Activated CD8-positive, alpha-beta memory T cell treated with anti-CD3 and anti-CD28 coated beads, Interleukin-2, amount 10 ng/mL, durations not matched to agents 7 days and 5 days (primary cell): ENCODE measurements at places on chromosomes 5 and 9. TPM values are rescaled to one million over a fixed set of nuclear protein-coding genes. Genes with fewer than 3 reads are reported as not detected.

PCDHGA6 gene
- 0.20 TPM for total RNA-seq

FBN2 gene
- total RNA-seq = not detected

PCDHB2 gene
- total RNA-seq = not detected

DNA sequence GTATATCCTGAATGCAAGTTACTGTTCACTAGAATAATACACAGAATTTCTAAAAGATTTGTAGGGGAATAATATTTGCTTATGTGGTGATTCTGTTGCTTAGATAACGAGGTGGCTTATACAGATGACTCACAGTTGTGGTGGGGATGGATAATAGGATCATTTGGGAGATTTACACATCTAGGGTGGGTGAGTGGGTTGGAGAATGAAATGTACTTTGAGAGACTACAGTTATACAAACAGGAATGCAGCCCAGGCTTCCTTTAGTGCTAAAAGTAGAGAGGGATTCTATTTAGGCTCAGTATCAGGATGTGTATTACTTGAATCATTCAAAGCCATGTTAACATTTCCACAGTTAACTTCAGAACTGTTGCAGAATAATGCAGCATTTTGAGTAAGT, 1.8 kb downstream of the CTXN3 start:
- no peak overlapping the region for H3K27ac ChIP-seq
- no peaks in the 10 kb centered on the region for H3K36me3 ChIP-seq
- peaks cover 12% of the 10 kb centered on the region for H3K27me3 ChIP-seq
- no peak overlapping the region for H3K4me3 ChIP-seq
- no peaks in the 10 kb centered on the region for H3K4me1 ChIP-seq
- DNase-seq = no peak

FGF10 gene
- not detected for total RNA-seq

DNA sequence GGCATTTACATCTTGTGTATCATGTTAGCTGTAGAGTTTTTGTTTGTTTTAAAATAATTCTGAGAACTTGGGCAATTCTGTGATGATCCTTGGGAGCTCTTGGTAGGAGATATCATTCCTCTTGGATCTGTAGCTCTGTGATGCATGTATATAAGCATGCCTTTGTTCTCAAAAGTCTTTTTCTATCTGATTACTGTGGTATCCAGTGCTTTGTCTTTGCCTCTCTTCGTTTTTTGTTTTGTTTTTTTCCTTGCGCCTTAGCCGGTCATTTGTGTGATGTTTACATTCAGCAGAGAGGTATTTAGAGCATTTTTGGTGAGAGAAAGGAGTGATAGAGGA, 110.0 kb downstream of the PAM start:
- H3K4me3 ChIP-seq = peak overlapping the region; percentile 74
- peaks cover 10% of the 10 kb centered on the region for H3K4me1 ChIP-seq
- no peak for DNase-seq
- peaks cover 13% of the 10 kb centered on the region for H3K36me3 ChIP-seq
- H3K27me3 ChIP-seq = peaks cover 13% of the 10 kb centered on the region
- no peak overlapping the region for H3K27ac ChIP-seq

PLAC8L1 gene
- 0.87 TPM for total RNA-seq

ARHGEF37 gene
- 0.37 TPM for total RNA-seq

GCNT4 gene
- 0.07 TPM for total RNA-seq

DNA sequence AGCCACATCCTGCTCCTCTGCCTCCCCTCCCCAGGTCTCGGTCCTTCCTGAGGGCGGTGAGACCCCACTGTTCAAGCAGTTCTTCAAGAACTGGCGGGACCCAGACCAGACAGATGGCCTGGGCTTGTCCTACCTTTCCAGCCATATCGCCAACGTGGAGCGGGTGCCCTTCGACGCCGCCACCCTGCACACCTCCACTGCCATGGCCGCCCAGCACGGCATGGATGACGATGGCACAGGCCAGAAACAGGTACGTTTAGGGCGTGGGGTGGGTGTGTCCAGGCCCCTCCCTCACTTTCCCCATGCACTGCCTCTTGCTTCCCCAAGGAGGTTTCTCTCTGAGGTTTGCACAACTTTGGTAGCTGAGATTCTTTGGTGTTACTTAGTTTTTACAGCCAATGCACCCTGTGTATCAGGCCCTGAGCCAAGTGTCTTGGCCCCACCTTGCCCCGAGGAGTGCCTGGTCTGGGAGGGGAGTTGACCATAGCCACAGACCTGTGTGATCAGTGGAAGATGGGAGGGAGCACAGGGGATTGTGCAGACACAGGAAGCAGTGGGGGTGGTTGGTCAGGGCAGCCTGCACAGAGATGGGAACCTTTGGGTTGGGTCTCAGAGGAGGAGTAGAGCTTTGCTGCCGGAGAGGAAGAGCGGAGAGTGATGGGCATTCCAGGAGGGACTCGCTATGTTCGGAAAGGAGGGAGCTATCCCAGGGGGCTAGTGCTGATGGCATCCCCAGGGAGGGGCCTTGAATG, 50.8 kb downstream of the GSN start:
- H3K36me3 ChIP-seq = peaks cover 4% of the 10 kb centered on the region
- no peaks in the 10 kb centered on the region for H3K27me3 ChIP-seq
- H3K4me1 ChIP-seq = peaks cover 30% of the 10 kb centered on the region
- no peak for DNase-seq
- no peak overlapping the region for H3K27ac ChIP-seq
- no peak overlapping the region for H3K4me3 ChIP-seq

GRCh38 chr9:135103001-135103446, 15.6 kb downstream of the OLFM1 start:
- no peaks in the 10 kb centered on the region for H3K36me3 ChIP-seq
- H3K27ac ChIP-seq = no peak overlapping the region
- no peak overlapping the region for H3K4me3 ChIP-seq
- peaks cover 26% of the 10 kb centered on the region for H3K27me3 ChIP-seq
- H3K4me1 ChIP-seq = no peaks in the 10 kb centered on the region
- DNase-seq = no peak

DNA sequence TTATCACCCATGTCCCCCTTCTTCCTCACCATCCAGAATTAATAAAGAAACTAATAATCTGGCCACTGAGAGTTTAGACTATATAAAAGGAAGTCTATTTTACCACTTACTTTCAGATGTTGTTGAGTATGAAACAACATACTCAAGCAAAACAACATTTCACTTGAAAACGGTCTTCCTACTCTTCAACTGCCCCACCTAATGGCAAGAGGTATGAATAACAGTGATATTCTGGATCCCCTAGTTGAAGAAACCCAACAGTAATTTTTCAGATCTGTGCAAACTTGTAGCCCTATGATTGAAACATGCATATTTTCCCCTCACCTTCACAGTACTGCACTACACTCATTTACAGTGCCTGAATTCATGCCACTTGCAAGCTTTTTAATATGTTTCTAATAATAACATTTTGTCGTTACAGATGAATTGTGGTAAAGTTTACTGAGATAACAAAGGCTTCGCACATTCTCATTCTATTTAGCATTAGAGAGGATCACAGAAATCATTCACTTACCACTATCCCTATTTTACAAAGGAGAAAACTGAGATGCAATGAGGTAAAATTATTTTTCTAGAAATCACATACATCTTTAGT, 267.9 kb upstream of the PDE4D start:
- no peaks in the 10 kb centered on the region for H3K27me3 ChIP-seq
- H3K4me1 ChIP-seq = no peaks in the 10 kb centered on the region
- DNase-seq = no peak
- no peak overlapping the region for H3K4me3 ChIP-seq
- no peak overlapping the region for H3K27ac ChIP-seq

LURAP1L gene
- not detected for total RNA-seq

DNA sequence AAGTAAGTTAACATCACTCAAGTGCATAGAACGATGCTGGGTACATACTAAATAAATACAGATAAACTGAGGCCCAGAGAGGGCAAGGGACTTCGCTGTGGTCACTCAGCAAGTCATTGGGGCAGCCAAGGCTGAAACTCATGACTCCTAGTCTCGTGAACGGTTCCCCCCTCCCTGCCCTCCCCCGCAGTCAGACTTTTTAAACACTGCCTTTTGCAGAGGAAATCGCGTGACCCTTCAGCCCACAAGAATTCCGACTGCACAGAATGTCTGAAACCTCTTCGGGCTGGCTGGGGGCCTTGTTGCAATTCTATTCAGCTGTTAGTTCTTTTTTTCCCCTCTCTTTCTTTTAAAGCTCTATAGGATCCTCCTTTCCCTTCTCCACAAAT, 28.1 kb downstream of the NEK6 start:
- no peaks in the 10 kb centered on the region for H3K36me3 ChIP-seq
- H3K4me3 ChIP-seq = peak overlapping the region; percentile 44
- DNase-seq = peak; percentile 81
- peak overlapping the region; percentile 95 for H3K27ac ChIP-seq
- H3K4me1 ChIP-seq = peaks cover 33% of the 10 kb centered on the region
- no peaks in the 10 kb centered on the region for H3K27me3 ChIP-seq

- H3K4me1 ChIP-seq = peaks cover 19% of the 10 kb centered on the region
- no peak overlapping the region for H3K27ac ChIP-seq
- peaks cover 10% of the 10 kb centered on the region for H3K36me3 ChIP-seq
- H3K27me3 ChIP-seq = no peaks in the 10 kb centered on the region
- no peak for DNase-seq
Measured at GRCh38 chr5:134142806-134143205, 28.3 kb downstream of the TCF7 start.

DNA sequence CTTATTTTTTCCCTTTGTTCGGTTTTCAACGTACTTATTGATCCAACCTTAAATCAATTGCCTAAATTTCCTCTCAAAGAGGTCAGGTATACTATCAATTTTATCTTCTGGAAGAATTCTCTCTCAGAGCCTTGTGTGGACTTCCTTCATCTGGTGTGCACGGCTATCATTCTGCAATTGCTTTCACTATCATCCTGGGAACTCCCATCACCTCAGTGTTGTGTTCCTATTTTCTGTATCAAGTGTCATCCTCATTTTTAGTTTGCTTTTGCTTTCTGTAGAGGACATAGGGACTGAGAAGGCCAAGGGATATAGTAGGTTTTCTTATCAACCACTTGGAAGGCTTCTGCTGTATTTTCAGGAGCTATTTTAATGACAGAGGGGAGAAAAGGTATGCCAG, 11.3 kb downstream of the STOM start:
- no peak for DNase-seq
- H3K36me3 ChIP-seq = peaks cover 46% of the 10 kb centered on the region
- H3K4me1 ChIP-seq = peaks cover 81% of the 10 kb centered on the region
- H3K27me3 ChIP-seq = no peaks in the 10 kb centered on the region

DNA sequence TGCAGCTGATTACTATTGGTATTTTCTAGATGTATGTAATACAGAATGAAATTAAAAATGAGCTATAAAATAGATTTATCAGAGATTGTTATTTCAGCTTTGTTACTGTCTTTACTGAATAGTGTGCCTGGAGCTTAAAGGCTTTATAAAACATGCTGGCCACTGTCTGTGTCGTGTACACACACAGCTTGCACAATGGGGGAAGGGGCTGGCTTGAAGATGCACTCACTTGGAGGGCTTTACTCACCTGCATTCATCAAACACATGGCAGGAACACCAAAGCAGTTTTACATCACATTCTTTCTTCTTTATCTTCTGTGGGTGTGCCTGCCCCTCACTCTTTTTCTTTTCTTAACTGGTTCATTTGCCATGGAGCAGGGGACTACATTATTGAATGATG, 60.9 kb downstream of the TLE4 start:
- H3K4me1 ChIP-seq = peaks cover 67% of the 10 kb centered on the region
- peaks cover 27% of the 10 kb centered on the region for H3K36me3 ChIP-seq
- no peaks in the 10 kb centered on the region for H3K27me3 ChIP-seq
- DNase-seq = no peak
- no peak overlapping the region for H3K27ac ChIP-seq
- H3K4me3 ChIP-seq = no peak overlapping the region

GRCh38 chr5:43171926-43172325, 20.1 kb upstream of the NIM1K start:
- H3K36me3 ChIP-seq = peaks cover 38% of the 10 kb centered on the region
- no peak overlapping the region for H3K4me3 ChIP-seq
- H3K27me3 ChIP-seq = no peaks in the 10 kb centered on the region
- H3K4me1 ChIP-seq = peaks cover 2% of the 10 kb centered on the region

- DNase-seq = no peak
- H3K4me1 ChIP-seq = peaks cover 17% of the 10 kb centered on the region
- H3K36me3 ChIP-seq = no peaks in the 10 kb centered on the region
- H3K27me3 ChIP-seq = peaks cover 4% of the 10 kb centered on the region
- no peak overlapping the region for H3K4me3 ChIP-seq
Measured at GRCh38 chr5:36418152-36418979, 116.7 kb upstream of the RANBP3L start.

GRCh38 chr5:150024346-150024984, 23.9 kb downstream of the HMGXB3 start:
- no peak overlapping the region for H3K27ac ChIP-seq
- H3K27me3 ChIP-seq = no peaks in the 10 kb centered on the region
- no peak overlapping the region for H3K4me3 ChIP-seq
- DNase-seq = no peak

INSL4 gene
- total RNA-seq = not detected

DNA sequence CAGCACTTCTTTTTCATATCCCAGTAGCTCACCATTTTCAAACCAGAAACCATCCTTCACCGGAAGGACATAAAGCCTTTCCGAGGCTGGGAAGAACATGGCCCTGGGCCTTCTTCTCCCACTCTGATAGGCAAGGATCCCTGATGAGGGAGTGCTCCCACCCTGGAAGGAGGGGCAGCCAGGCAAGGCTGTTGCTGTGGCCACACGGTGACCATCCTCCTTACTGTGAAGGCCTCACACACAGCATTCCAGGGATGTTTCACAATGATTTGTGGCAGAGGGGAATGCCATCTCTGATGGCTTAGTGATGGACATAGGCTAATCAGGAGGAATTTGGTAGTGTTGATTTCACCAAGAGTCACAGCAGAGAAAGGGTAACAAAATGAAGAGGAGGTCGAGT, 130.7 kb downstream of the ADAMTS12 start:
- H3K4me1 ChIP-seq = no peaks in the 10 kb centered on the region
- DNase-seq = no peak
- H3K27ac ChIP-seq = no peak overlapping the region
- no peak overlapping the region for H3K4me3 ChIP-seq

- H3K4me3 ChIP-seq = no peak overlapping the region
- H3K36me3 ChIP-seq = no peaks in the 10 kb centered on the region
- no peak for DNase-seq
- no peak overlapping the region for H3K27ac ChIP-seq
- H3K27me3 ChIP-seq = peaks cover 14% of the 10 kb centered on the region
Measured at GRCh38 chr5:107766439-107766838, 95.7 kb upstream of the EFNA5 start.

- DNase-seq = no peak
- H3K27ac ChIP-seq = no peak overlapping the region
- no peak overlapping the region for H3K4me3 ChIP-seq
- H3K27me3 ChIP-seq = no peaks in the 10 kb centered on the region
Measured at GRCh38 chr5:162939991-162940390, 497.4 kb upstream of the CCNG1 start.
